ENCODE measurements at places on chromosomes 3 and 15.
A peak's percentile ranks its signal among the peaks of the same experiment; 100 is the strongest.

- DNase-seq, result peak; percentile 77
These were observed 15.5 kb downstream of the TATDN2 start for GRCh38 chr3:10263646-10264363.

DNA sequence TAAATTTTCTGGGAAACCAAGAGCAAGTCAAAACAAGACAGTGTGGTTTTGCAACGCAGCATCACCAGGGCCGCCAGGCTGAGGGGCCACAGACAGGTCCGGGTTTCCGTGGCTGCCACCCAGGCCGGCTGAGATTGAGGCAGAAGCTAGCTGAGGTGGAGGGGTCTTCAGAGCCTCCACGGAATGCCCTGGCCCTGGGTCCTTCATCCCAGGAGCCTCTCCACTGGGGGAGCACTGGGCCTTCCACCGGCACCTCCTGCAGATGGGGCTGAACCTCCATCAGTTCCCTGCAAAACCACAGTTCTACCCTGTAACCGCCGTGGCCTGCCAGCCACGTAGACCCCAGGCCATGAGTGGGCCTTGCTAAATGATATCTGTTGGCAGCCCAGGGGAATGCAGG is 152.7 kb downstream of the CHSY1 start:
- no peak for DNase-seq

- peak; percentile 31 for DNase-seq
These were observed 125.1 kb downstream of the TIGIT start for GRCh38 chr3:114418724-114419543.

DNA sequence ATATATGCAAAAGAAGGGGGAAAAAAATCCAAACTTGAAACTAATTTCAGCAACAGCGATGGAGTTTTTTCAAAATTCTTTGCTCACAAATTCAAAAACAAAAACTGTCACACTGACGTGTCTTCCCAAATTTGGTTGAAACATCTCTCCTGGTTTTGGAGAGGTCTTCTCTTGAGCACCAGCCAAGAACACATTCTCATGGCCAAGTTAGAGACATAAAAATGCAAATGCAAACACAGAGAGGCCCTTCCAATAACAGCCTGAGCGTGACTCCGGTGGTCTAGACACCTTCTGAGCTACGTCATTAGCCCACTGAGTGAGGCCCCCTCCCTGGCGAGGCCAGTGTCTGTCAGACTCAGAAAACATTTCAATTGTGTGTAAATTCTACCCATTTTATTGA is 436.0 kb upstream of the PROK2 start:
- DNase-seq, result no peak

DNA sequence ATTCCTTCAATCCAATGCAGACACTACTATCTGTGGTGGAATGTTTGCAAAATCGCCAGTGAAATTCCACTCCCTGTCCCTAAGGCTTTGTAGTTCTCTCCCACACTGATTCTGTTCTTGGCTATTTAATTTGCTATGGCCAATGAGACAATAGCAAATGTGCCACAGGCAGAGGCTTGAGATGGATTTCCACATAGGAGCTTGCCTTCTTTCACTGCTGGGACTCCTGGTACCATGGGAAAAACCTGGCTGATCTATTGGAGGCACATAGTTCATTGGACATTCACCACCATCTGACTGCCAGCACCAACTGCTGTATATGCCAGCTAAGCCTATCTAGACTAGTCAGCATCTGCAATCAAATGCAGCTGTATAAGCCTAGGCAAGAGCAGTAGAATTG is 103.8 kb downstream of the NR1D2 start:
- no peak for DNase-seq

DNA sequence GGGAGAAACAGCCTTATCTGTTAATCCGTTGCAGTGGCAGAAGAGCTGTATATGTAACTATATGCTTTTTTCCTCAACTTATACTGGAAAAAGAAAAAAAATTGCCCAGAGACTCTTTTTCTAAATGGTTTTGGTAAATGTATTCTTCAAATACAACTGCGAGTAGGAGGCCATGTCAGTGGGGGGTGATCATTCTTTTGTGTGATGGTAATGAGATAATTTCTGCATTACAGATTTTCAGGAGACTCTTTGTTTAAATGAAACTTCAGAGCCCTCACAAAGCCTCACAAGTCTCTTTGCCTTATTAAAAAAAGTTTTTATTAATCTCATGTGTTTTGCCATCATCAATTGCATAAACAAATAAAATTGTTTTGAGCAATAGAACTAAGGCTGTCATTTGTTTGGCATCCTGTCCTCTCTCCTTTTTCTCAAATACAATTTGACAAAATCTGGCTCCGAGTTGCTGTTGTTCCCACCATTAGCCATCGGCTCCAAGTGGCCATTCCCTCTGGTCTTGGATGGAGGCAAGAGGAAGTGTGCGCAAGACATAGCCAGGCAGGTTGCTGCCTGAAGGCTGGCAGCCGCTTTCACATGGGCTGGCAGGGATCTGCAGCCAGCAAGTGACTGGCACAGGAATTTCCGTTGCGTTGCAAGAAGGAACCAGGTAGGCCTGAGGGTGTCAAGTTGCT is 116.7 kb downstream of the FNDC3B start:
- no peak for DNase-seq

DNA sequence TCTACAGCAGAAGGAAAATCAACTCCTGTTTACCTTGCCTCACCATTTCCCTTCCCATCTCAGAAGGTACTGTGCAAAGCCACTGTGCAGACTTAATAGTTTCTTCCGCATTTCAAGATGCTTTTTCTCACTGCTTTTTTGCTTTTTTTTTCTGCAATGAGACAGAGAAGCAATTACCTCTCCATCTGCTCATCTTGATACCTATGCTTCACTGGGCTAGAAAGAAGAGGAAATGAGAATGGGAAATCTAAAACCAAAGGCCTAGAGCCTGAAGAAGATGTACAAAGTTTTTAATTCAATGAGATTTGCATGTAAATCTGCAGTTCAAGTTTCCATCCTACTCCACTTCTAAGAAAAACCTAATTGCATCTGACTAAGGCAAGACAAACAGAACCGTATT is 238.1 kb upstream of the SETMAR start:
- no peak for DNase-seq

All from K562 (cell line).